ENCODE measurements at places on chromosomes 5 and 9.

DNA sequence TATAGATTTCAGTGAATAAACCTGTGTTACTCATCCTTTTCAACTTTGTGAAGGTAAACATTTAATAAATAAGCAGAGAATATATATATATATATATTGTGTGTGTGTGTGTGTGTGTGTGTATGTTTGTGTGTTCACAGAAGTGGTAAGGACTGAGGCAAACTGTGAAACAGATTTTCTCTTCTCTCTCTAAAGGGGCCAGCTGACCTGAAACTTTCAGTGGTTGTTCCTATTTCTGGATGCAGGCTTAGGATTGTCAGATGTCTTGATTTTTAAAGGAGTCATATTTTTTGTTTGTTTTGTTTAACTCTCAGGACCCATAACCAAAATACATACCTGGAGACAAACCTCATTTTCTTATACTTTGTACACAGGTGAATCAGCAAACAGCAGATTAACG lies 714.9 kb upstream of the MEF2C start:
- no peak for DNase-seq

DNA sequence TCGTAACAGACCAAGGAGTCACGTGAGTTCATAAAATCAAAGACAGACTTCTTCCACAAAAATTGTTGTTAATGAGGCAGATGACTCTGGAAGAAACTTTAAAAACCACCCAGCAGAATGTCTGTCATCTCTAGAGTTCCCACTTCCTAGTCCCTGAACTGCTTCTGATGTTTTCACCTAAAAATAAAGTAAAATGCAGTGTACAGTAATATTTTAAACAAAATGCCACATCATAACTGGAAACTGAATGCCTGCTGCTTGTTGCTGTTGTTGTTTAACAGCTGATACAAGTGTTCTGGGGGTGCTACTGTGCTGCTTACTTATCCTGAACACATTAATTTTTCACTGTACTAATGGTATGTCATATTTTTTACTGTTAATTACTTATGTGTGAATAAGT lies 577.2 kb downstream of the MTRR start:
- no peak for DNase-seq

DNA sequence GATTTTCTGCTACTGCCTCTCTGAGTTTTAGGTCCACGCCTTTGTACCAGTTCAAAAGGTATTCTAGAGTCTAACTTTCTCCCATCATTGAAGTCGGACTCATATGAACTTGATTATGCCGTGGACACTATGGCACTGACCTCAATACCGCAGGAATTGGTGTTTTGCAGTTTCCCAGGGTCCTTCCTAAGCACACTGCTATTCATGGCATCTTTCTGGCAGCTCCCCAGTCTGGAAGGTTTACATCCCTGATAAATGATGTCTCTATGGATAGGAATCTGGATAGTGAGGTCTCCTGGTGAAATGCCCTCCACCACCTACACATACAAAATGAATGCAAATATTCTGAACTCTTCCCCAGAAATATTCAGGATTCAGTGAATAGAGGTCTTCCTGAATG lies 422.2 kb downstream of the CTNND2 start:
- DNase-seq, result no peak

DNA sequence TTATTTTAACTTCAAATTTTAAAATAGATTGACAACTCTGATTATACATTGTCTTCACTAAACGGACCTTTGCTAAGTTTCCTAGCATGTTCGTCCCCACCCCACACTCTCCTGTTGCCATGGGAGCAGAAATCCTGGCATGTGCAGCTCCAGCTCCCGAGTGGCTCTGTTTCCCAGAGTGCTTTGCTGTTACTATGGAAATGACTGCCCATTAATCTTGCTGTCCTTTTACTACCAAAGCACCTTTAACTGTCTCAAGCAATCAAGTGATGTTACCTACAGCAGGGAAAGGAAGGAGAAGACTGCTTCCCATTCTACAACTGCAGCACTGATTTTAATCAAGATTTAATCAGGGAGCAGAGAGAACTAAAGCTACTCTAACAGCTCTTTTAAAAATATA lies 212.0 kb upstream of the KIF2A start:
- no peak for DNase-seq

DNA sequence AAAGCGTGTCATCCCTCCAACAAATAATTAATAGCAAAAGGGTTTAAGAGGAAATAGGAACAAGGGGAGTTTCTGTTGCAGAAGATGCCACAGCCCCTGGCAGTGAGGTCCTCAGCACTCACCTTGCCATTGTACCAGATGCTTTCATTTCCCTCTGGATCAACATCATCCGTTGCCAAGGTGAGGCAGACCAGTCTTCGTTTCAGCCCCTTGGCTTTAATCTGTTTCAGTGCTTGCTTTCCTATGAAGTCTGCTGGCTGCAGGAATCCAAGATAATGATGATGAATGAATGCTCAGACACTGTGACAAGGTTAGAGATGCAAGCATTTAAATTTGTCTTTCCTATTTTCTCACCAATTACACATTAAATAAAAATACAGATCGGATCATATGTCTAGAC lies 20.0 kb upstream of the ARSB start:
- no peak for DNase-seq

DNA sequence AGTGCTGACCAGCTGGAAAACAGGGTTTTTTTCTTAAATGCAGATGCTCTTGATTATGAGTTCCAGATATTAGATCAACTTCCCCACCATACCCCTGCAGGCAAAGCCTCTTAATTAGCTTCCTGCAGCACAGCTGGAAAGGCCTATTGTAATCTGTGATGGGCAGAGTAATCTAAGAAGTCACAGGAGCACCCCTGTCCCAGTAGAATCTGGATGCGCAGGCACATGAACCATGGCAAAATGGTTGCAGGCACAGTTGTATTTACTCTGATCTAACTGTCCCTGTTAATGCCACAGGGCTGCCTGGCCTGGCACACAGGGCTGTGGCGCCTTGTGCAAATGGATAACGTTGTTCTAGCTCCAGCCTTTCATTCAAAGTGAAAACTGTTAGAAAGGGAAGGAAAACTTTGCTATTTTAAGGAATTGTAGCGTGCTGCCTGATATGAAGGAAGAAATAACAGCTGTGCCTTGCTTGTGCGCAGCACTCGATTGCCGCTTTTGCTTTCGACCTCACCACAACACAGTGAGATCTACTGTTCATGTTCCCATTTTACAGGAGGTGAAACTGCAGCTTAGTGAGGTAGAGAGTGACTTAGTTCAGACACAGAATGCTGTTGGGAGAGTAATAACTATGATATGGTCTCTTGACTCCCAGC lies 2.3 kb downstream of the TGFBI start:
- no peak for DNase-seq

All from CD4-positive, alpha-beta T cell treated with Interleukin-15 for 4 hours (primary cell).